ENCODE measurements at places on chromosomes 13 and 19.

- DNase-seq, result no peak
Observed at GRCh38 chr19:13804830-13805683, 9.8 kb downstream of the ZSWIM4 start.

- no peak for DNase-seq
Observed at GRCh38 chr19:30564551-30565011, 192.4 kb downstream of the ZNF536 start.

- DNase-seq, result no peak
Observed at GRCh38 chr13:112434032-112434431, 57.9 kb downstream of the SPACA7 start.

GRCh38 chr13:37049810-37050209 lies 9.7 kb downstream of the SUPT20H start:
- no peak for DNase-seq

DNA sequence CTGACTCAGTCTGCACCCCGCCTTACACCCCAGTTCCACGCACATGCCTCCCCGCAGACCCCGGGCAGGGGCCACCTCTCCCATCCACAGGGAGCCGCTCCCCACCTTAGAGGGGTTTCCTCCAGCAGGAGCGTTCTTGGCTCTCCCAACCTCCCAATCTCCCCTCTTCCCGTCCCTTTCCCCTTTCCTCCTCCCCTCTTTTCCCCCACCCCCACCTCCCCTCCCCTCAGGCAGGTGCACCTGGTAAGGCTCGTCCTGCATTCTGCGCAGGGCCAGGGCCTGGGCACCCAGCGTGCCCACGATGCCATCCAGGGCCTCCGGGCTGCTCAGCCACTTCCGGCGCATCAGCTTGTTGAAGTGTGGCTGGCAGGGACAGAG lies 27.3 kb downstream of the EXOC3L2 start:
- DNase-seq, result no peak

DNA sequence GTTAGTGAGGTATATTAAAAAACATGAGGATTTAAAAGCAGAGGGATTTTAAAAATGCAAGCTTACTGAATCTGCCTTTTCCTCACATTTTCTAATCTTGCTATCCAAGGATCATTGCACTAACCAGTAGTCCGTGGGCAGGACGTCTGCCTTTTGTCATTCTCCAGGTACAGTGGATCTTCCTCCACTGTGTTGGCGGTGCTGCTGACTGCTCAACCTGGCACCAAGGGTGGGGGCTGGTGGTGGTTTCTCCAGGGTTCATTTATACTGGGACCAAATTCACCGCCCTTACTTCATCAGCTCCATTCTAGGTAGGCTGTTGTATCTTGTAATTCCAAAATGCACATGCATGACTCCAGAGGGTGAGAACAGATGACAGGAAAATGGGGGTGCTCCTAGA lies 169.3 kb downstream of the STK24 start:
- no peak for DNase-seq

GRCh38 chr19:23996549-23996948 lies 81.9 kb downstream of the ZNF726 start:
- no peak for DNase-seq

- no peak for DNase-seq
Observed at GRCh38 chr19:6343462-6343861, 10.1 kb upstream of the ACER1 start.

DNA sequence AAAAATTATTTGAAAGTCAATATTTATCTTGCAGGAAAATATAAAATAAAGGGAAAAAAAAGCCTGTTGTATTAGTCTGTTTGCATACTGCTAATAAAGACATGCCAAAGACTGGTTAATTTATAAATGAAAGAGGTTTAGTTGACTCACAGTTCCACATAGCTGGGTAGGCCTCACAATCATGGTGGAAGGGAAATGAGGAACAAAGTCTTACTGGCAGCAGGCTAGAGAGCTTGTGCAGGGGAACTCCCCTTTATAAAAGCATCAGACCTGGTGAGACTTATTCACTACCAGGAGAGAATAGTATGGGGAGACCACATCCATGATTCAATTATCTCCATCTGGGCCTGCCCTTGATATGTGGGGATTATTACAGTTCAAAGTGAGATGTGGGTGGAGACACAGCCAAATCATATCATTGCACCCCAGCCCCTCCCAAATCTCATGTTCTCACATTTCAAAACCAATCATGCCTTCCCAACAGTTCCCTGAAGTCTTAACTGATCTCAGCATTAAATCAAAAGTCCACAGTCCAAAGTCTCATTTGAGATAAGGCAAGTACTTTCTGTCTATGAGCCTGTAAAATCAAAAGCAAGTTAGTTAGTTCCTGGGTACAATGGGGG lies 1416.5 kb upstream of the SPRY2 start:
- no peak for DNase-seq

DNA sequence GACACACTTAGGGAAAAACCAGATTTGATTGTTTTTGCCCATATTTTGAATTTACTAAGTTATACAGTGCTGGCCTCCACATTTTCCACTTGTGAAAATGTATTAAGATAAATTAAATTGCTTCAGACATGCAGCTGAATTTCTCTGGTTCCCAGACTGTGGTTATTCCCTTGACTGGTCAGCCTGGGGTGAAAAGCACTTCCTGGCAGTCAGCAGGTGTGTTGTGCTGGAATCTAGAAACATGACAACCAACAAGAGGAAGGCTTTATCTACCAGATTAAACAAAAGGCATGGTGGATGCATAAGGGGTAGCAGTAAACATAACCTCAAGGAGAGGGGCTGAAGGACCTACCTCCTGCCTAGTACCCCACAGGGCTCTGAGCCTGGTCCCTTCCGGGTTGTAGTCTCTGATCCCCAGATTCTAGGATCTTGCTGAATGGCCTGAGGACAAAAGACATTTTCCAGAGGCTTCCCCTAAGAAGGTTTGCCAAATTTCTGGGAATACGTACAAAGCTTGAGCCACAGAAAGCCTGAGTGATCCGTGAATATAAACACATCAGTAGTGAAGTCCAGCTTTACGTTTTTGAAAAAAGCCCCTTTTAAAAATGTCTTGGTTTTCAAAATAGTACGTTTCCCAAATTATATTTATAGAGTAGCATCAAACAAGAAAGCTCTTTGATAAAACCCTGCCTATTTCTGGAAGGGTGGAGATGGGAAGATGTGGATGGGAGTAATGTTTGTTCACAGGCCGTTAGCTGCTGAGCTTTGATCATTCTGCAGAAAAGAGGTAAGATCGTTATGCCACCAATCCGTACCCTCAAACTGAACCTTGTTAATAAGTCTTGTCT lies 133.4 kb downstream of the LACC1 start:
- no peak for DNase-seq

- DNase-seq, result no peak
Observed at GRCh38 chr13:97743938-97744337, 209.5 kb upstream of the IPO5 start.

DNA sequence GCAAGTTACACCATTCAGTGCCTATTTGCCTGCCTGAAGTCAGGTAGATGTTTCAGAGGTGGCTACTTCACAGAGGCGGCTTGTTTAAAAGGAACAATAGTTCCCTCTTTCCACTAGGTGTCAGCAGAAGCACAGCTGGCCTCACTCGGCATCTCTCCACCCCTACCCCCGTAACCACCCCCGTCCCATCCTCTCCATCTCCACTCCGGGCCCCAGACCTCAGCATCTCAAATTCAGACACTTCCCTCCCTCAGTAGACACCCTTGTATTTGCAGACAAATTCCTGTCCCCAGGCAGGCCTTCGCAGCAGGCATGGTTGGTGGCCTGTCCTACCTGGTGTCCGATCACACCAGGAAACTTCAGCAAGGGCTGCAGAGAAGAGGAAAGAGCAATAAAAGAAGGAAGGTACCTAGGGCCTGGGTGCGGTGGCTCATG lies 9.1 kb upstream of the DPP9 start:
- DNase-seq, result no peak

DNA sequence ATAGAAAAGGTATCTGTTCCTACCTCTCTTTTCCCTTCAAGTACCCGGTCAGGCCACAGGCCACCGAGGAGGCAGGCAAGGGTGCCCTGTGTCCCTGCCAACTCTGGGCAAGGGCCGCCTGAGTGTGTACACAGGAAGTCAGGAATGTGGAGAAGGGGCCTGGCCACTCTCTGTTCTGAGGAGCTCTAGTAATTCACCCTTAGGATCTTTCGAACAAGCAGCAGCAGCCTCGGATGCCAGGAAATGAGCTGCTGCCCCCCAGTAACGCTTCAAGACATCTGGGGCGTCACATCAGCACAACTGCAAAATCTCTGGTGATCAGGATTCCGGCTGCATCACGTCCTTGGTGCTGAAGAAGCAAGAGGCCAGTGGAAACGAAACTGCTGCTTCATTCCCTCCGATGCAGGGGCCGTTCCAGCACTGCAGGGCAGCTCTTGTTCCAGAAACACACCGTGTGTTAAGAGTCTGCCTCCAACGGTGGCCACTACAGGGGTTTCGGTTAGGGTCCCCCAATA lies 2.0 kb downstream of the RAB20 start:
- DNase-seq, result no peak

DNA sequence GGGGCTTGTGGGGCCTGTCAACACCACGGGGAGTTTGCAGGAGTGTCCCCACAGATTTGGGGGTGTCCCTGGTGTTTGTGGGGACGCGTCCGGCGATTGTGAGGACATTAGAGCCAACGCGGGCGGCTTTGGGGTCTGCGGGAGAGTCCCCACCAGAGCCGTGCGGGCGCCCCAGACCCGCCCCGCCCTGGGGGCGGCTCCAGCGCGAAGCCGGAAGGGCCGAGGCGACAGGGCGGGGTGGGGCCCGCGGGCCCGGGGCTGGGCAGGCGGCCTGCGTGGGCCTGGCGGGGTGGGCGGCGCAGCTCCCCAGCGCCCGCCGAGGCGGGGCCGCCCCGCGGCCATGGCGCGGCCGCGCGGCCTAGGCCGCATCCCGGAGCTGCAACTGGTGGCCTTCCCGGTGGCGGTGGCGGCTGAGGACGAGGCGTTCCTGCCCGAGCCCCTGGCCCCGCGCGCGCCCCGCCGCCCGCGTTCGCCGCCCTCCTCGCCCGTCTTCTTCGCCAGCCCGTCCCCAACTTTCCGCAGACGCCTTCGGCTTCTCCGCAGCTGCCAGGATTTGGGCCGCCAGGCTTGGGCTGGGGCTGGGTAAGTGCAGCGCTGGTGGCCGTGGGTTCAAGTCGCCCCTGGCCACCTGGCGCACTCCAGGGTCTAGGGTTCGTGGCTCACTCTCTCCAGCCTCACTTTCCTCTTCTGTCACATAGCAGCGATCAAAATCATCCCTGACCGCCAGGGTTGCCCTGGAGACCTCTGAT lies 10.3 kb downstream of the PDE4A start:
- no peak for DNase-seq

- DNase-seq, result no peak
Observed at GRCh38 chr13:94431574-94431973, 47.9 kb downstream of the DCT start.

- DNase-seq, result peak; percentile 73
Observed at GRCh38 chr13:101397742-101398141, 18.6 kb downstream of the NALCN start.

DNA sequence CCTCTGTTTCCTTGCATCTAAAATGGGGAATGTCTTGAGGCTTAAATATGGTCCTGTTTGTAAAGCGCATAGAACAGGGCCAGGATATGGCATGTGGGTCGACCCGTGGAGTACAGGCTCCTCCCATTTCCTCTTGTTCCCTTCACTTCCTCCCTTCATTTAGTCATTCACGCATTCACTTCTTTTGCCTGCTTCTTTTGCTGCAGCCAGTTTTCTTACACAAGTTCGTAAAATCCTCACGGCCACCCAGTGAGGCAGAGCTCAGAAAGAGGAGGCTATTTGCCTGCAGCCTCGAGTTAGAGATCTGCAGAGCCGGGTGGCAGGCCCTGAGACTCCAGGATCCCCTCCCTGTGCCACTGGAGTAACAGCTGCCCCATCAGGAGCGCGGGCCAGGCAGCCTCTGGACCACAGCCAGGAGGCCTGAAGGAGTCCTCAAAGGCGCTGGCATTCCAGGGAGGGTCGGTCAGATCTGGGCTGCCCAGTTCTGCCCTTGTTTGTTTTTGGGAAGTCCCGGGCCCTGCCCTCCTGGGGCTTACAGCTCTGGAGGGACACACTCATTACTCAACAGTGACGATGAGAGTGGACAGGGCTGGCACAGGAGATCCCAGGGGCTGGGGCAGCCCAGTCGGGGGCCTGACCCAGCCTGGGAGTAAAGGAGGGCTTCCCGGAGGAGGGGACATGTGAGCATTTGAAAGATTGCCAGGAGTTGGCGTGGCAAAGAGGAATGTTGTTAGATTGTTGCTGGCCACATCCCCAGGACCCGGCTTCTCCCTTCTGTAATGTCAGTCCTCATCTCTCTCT lies 4.6 kb downstream of the PPP5C start:
- DNase-seq, result no peak

GRCh38 chr13:73142071-73142470 lies 83.3 kb downstream of the KLF5 start:
- no peak for DNase-seq

DNA sequence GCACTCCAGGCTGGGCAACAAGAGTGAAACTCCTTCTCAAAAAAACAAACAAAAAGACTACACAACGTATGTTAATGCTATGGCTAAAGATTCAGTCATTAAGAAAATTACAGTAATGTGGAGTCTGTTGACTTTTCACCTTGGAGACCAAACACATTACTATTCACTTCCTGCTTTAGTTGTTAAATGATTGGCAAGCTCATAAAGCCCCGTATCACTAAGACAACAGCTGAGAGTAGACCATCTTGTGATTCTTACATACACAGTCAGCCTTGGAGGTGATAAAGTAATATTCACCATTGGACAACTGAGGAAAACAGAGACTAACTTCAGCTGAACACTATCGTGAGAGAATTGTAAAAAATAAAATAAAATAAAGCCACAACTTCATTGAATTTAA lies 86.5 kb downstream of the KCTD12 start:
- DNase-seq, result no peak

DNA sequence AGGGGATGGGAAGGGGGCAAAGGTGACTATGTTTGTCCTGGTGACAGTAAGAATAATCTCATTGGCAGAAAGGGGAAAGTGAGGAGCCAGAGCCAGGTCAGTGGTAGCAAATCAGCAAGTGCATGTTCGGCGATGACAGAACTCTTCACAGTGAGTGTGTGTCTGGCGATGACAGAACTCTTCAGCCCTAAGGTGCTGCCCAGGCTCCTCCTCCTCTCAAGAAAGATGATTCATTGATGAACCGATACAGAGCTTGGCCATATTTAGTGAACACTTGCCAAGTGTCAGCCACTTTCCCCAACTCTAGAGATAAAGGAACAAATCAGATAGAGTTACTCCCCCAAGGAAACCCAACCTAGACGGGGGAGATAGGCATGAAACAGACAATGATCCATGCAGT lies 199.3 kb upstream of the UBL3 start:
- no peak for DNase-seq

- no peak for DNase-seq
Observed at GRCh38 chr19:49165111-49165750, 7.6 kb downstream of the TRPM4 start.

GRCh38 chr19:38684078-38684861 lies 36.8 kb downstream of the ACTN4 start:
- no peak for DNase-seq

Measured in non-pigmented ciliary epithelial cell (primary cell).